Activated CD4-positive, alpha-beta T cell treated with anti-CD3 and anti-CD28 coated beads, Interleukin-2, amount 10 ng/mL, durations not matched to agents 24 days and 14 days (primary cell): ENCODE measurements at places on chromosomes 16 and 17. TPM values are rescaled to one million over a fixed set of nuclear protein-coding genes. Genes with fewer than 3 reads are reported as not detected.

Gene CCL23
- total RNA-seq = not detected in 2 replicates

Gene EFCAB5
- total RNA-seq = 0.21 and 0.28 TPM in 2 replicates

Gene CAVIN1
- total RNA-seq = 2.4 and 2.7 TPM in 2 replicates

Gene DDX42
- 145 and 146 TPM in 2 replicates for total RNA-seq

Gene KRT20
- not detected in 2 replicates for total RNA-seq

Gene CYGB
- not detected in 2 replicates for total RNA-seq

Gene CMTM2
- 0.51 and 0.95 TPM in 2 replicates for total RNA-seq

Gene DNAJA3
- 106 and 108 TPM in 2 replicates for total RNA-seq

Gene MYOCD
- total RNA-seq = not detected in 2 replicates

Gene SKAP1
- total RNA-seq = 59.3 and 63.1 TPM in 2 replicates

Gene NAE1
- 118 and 125 TPM in 2 replicates for total RNA-seq

Gene MAP2K6
- total RNA-seq = 1.4 and 1.8 TPM in 2 replicates

Gene GPT2
- total RNA-seq = 15.7 and 16.0 TPM in 2 replicates

Gene NME1
- 447 and 455 TPM in 2 replicates for total RNA-seq

Gene MYH13
- not detected in 2 replicates for total RNA-seq

Gene PTX4
- total RNA-seq = not detected in 2 replicates

Gene IL21R
- 94.9 and 100 TPM in 2 replicates for total RNA-seq

Gene NEUROD2
- total RNA-seq = not detected in 2 replicates

Gene MNT
- total RNA-seq = 29.1 and 32.8 TPM in 2 replicates

Gene ETV4
- 7.7 and 8.3 TPM in 2 replicates for total RNA-seq

Gene CDRT15L2
- not detected in 2 replicates for total RNA-seq

Gene KRT9
- total RNA-seq = not detected in 2 replicates

Gene KRTAP9-4
- not detected in 2 replicates for total RNA-seq

Gene SLC26A11
- total RNA-seq = 4.3 and 6.2 TPM in 2 replicates

Gene CHST6
- total RNA-seq = not detected in 2 replicates

Gene FBXL16
- 6.4 and 6.8 TPM in 2 replicates for total RNA-seq

Gene FOXF1
- total RNA-seq = not detected in 2 replicates

Gene PRAC2
- total RNA-seq = not detected in 2 replicates

Gene BRIP1
- 17.2 and 19.9 TPM in 2 replicates for total RNA-seq

Gene ELMO3
- total RNA-seq = 8.2 and 8.7 TPM in 2 replicates

Gene CENPX
- total RNA-seq = 116 and 123 TPM in 2 replicates

Gene TEKT3
- not detected in 2 replicates for total RNA-seq

Gene HOXB1
- total RNA-seq = not detected in 2 replicates

Gene SLC5A10
- not detected in 2 replicates for total RNA-seq

Gene NPIPB6
- total RNA-seq = 3.0 and 3.2 TPM in 2 replicates

Gene TAC4
- not detected in 2 replicates for total RNA-seq

Gene FNDC8
- not detected in 2 replicates for total RNA-seq

Gene CFAP97D1
- not detected in 2 replicates for total RNA-seq

Gene KRTAP9-8
- total RNA-seq = not detected in 2 replicates

Gene TM4SF5
- total RNA-seq = not detected in 2 replicates

Gene MPP2
- total RNA-seq = 0.83 and 1.3 TPM in 2 replicates

Gene TAT
- not detected in 2 replicates for total RNA-seq

Gene C17orf50
- total RNA-seq = not detected in 2 replicates

Gene SRCIN1
- 0.21 and 0.26 TPM in 2 replicates for total RNA-seq

Gene NETO2
- 18.9 and 20.8 TPM in 2 replicates for total RNA-seq

Gene PDIA2
- not detected in 2 replicates for total RNA-seq

Gene JUP
- total RNA-seq = 0.14 and 0.24 TPM in 2 replicates

Gene VPS35L
- total RNA-seq = 37.8 and 41.9 TPM in 2 replicates
